Cerebellar nuclear complex (tissue), 1 donor: ENCODE measurements at places on chromosomes 16 and 17.
A peak's percentile ranks its signal among the peaks of the same experiment; 100 is the strongest.

DNA sequence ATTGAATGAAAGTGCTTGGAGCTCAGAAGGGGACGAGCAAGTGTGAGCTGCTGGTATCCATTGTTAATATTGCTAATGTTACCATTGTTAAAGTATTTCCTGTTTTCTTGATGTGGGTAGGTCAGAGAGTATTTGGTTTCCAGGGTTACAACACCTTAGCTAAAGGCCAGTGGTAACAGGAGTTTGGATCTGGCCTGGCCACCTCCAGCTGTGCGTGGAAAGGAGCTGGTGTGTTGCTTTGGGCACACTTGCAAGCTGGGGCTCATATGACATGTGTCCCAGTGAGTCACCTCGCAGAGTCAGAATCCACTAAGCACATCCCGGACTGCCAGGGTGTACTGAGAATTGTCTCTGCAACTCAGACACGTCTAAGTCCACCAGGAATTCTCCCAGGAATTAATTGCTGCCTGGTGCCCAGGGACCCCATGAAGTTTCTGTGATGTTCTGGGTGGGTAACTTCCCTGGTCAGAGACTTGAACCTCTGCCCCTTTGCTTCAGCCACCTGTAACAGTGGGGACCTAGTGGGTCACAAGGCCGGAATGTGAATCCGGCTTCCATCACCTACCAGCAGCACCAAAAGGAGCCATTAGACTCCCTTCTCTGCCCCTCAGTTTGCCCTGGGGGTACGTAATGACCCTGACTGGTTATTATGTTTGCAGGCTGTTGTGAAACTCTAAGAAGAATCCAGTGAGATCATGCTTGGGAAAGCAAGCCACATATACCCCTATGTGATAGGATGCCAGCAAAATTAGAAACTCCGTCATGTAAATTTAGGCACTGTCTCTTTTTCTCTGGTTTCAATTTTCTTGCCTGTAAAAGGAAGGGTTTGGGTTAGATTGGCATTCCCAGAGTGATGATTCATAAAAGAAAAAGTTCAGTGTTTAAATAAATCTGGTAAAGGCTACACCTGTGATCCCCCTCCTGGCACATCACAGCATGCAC, 12.8 kb downstream of the SLC6A2 start:
- no peak for DNase-seq

- DNase-seq, result no peak
Observed at GRCh38 chr17:66702106-66702936, 132.6 kb upstream of the CACNG5 start.

DNA sequence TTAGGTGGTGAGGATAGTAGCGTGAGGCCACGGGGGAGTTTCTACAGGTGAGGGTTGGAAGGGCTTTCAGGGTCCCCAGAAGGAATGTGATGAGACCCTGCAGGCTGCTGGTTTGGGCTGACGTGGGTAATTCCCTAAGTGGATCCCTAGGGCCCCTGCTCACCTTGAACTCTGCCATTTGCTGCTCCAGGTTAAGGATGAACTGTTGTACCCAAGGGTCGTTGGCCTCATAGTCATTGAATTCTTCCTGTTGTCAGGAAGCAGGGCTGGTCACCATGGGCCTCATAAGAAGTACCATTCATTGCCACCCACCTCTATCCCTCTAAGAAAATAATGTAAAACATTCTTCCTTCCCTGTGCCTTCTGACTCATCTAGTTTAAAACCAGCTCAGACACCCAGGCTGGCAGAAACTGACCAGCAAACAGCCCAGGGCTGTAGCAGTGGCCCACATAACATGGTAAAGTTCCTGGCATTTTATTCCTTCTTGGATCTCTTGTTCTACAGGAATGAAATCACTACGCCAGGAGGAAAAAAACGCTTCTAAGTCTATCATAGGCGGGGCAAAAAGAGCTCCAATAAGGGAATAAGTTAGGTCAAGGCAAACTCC, 27.6 kb downstream of the FCSK start:
- no peak for DNase-seq

DNA sequence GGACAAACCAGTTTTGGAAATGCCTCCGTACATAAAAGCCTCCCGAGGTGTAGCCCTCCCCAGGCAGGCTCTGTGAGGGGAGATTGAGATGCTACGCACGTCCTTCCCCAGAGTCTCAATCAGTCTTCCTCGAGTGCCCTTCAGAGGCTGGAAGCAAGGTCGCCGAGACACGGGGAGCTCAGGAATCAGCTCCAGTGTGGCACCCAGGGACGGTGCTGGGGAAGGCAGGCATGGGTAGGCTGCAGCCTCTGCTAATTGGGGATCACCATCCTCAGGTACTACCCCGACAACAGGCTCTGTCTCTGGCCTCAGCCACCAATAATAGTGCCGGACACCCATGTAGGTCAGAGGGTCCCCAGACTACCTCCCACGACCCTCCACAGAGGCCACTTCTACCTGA, 28.1 kb upstream of the GSG1L start:
- no peak for DNase-seq

DNA sequence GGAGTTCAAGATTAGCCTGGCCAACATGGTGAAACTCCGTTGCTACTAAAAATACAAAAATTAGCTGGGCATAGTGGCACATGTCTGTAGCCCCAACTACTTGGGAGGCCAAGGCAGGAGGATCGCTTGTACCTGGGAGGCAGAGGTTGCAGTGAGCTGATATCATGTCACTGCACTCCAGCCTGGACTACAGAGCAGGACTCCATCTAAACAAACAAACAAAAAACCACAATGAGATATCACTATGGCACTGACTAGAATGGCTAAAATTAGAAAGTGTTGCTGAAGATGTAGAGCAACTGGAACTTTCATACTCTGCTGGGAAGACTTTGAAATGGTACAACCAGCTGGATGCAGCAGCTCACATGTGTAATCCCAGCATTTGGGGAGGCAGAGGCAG, 6.5 kb upstream of the TNK1 start:
- DNase-seq, result no peak

DNA sequence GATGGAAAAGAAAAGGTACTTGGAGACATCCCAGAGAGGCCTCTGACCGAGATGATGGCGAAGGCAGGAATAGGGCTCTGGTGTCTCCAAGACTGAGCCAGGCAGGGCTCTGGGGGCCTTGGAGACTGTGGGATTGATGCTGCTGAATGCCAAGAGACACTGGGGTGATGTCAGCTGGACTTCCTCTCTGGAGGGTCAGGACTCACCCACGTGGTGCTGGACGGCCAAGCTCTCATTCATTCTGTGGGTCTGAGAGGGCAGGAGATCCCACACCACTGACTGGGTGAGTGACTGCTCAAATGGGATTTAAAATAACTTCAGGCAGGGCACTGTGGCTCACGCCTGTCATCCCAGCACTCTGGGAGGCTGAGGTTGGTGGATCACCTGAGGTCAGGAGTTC, 64.8 kb downstream of the NT5M start:
- no peak for DNase-seq

DNA sequence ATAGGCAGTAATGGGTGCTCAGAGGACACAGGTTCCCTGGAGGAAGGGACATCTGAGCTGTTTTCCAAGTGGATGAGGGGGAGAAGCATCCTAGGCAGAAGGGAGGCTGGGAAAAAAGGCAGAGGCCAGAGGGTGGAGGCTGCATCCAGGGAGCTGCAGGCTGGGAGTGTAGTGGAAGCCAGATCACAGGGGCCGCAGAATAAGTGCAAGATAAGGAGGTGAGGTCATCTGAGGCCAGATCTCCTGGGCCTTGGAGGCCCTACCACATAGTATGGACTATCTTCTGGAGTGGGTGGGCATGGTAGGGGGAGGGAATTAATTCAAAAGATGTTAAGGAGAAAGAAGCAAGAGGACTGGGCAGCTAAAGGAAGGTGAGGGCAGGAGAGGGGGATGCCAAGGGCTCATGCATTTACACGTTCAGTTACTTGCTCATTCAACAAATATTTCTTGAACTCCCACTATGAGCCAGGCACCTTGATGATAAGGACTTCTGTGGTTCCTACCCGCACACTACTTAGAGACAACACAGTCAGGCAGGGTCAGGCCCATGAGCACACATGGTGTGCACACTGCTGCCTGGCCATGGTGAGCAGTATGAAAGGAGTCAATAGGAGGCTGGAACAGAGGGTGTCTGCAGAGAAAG, 2.4 kb upstream of the RIPOR1 start:
- no peak for DNase-seq

GRCh38 chr16:72673118-72673517, 374.8 kb downstream of the ZFHX3 start:
- no peak for DNase-seq

- DNase-seq, result no peak
Observed at GRCh38 chr16:50011707-50012106, 13.3 kb upstream of the CNEP1R1 start.

GRCh38 chr17:74682028-74682427, 30.7 kb downstream of the CD300LF start:
- no peak for DNase-seq

DNA sequence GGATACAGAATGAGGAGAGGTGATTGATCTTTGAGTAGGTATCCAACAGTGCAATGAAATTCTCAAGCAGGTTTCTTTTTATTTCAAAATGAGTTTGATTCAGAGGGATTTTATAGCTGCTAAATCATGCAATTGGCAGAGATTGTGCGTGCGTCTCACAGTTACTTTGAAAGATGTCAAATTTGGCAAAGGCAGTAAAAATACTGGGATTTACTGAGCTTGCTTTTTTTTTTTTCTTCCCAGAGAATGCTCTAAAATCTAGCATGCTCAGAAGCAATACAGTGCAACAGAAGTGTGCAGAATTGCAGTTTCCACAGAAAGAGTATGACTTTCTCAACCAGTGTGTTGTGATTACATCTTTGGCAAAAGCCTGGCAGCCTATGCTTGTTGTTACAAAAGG, 410.7 kb upstream of the GOT2 start:
- DNase-seq, result no peak

DNA sequence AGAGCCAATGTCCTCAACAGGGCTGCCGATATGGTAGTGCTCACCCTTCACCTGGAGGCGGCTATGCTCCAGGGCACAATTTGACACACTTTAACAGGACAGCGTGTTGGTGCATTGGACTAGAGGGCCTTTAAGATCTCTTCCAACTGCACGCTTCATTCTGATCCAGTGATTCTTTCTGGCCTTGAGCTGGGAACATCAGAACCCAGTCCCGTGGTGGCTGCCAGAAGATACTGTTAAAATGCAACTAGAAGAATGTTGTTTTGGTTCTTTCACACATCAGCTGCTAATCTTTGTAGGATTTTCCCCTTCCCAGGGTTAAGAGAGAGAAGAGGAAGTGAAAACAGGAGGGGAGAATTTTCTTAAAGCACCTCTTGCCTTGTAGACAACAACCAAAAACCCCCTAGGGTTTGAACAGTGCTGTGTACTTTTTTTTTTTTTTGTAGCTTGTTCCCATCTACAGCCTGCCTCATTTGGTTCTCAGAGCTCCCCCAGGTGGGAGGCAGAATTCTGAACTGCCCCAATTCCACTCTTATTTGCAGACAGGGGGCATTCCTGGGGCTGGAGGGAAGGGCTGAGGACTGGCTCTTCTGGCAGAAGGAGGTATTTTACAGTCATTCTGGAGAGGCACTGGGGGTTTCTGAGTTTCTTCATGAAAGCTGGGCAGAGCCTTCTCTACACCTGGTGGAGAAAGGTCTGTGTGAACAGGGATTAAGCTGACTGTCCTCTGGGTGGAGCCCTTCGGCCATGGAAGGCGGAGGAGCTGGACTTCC, 32.4 kb downstream of the SMARCE1 start:
- no peak for DNase-seq

- peak; percentile 95 for DNase-seq
Observed at GRCh38 chr16:589658-590187, at the start of gene RAB40C. RAB40C (plus strand) TSS chr16:590066; CDS start chr16:590292, 226 bp downstream.

DNA sequence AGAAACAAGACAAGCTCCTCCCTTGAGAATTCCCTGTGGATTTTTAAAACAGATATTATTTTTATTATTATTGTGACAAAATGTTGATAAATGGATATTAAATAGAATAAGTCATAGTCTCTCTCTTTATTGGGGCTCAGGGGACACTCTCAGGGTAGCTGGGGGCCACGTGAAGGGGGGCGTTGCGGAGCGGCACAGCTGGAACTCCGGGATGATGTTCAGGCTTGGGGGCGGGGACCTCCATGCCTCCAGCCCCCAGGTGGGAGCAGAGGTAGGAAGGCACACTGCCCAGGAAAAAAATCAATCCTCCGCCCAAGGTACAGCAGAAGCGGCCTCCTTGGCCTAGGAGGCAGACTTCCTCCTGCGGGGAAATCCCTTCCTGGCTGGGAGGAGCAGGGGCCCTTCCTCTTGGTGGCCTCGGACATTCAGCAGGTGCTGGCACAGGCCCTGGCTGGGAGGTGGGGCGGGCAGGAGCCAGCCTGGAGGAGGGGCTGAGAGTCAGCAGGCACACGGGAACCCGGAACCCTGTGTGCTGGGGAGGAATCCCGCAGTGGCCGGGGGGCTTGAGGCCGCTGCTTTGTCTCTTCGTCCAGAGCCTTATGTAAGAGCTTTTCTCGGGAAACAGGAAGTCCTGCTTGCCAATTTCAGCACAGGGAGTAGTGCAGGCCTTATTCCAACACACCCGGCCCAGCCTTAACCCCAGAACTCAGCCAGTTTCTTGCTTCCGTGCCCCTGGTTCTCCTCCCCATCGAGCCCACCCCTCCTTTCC, 591 bp upstream of the TNFSF13 start:
- no peak for DNase-seq

GRCh38 chr17:63543822-63544420, 6.4 kb upstream of the DCAF7 start:
- DNase-seq, result no peak

GRCh38 chr16:89090182-89090630, 3.4 kb upstream of the ACSF3 start:
- DNase-seq, result no peak

DNA sequence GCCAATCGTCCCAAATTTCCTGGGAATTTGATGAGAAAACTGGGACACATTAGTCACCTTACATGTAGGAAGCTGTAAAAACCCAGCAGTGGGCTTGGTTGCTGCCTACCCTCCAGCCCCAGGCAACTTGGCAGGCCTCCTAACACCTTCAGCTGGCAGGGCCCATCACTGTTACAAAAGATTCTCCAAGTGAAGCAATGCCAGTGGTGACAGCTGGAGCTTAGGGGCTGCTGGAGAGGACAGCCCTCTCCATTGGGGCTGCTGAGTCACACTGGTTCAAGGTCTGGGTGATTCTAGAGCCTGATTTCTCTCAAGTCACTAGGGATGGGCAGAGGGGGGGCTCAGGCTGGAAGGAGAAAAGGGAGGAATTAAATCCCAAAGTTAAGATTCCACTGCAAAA, 180.6 kb downstream of the COPRS start:
- no peak for DNase-seq

DNA sequence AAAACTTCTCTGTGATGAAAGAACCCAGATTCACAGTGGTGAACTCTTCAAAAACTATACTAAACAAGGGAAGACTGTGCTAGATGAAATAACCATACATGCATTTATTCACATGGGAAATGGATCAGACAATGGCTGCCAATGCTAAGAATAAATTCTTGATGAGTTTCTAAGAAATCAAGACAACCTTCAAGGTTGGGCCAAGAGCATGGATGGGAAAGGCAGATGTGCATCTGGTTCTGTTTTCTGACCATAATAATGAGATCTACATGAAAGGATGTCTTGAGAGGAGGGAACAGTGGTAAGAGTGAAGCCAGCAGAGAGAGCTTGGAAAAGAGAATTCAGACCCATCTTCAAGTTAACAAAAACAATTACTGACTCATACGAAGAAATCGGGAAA, 31.4 kb downstream of the ANKRD11 start:
- no peak for DNase-seq

- DNase-seq, result no peak
Observed at GRCh38 chr17:77182205-77183172, 41.7 kb downstream of the SEC14L1 start.
